ENCODE measurements at places on chromosomes 5 and 9. TPM values are rescaled to one million over a fixed set of nuclear protein-coding genes. Genes with fewer than 3 reads are reported as not detected.

F2RL1 gene
- polyA plus RNA-seq: 131 TPM

PPP2R2B gene
- 0.42 TPM for polyA plus RNA-seq

SPATA9 gene
- not detected for polyA plus RNA-seq

CDC14B gene
- 4.5 TPM for polyA plus RNA-seq

TTC23L gene
- polyA plus RNA-seq: not detected

SLC34A3 gene
- not detected for polyA plus RNA-seq

PCDHGA11 gene
- 2.5 TPM for polyA plus RNA-seq

LRRC14B gene
- not detected for polyA plus RNA-seq

AP3S1 gene
- 72.4 TPM for polyA plus RNA-seq

KIF20A gene
- 18.5 TPM for polyA plus RNA-seq

ZNF483 gene
- 0.46 TPM for polyA plus RNA-seq

SPATA31E1 gene
- polyA plus RNA-seq: not detected

DNA sequence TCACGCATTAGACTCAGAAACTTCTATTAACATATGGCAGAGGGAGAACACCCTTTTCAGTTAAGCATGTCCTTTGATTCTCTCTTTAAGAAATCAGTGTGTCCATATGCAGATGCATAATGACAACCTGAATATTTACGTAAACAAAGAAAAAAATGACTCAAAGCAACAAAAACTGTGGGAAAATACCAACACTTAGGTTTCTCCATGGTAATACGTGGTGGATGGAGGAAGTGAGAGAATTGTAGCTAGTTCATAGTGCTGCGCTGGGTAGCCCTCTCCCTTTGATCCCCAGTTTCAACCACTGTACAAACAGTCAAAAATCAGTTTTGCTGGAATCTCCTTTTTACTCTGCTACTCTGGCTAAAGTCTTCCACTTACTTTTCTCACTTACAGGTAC is 2.0 kb upstream of the MAP3K1 start:
- DNase-seq: no peak

GRCh38 chr5:142894749-142895148 is 124.6 kb downstream of the ARHGAP26 start:
- no peak for DNase-seq

GRCh38 chr5:136021016-136021405 is 7.8 kb upstream of the TGFBI start:
- DNase-seq: no peak

GRCh38 chr5:35502206-35502605 is 115.5 kb upstream of the SPEF2 start:
- DNase-seq: no peak

DNA sequence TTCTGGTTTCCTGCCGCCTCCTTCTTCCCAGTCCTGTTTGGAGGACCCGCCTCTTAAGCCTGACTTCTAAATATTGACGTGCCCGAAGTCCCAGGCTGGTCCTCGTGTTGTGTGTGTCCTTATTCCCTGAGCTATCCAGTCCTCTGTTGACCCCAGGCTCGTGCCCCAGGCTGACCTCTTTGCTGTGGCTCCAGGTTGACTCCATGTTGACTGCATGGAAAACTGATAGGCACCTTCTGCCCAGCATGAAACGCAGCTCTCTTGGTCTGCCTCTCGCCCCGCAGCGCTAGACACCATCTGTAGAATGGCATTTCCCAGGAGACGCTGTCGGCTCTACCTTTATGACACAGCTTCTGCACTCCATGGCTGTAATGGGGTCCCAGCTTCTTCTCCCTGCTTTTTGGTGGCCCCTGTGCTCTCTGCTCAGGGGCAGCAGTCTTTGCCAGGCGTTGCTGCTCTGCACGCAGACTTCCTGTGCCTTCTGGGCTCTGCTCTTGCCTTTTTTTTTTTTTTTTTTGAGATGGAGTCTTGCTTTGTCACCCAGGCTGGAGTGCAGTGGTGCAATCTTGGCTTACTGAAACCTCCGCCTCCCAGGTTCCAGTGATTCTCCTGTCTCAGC is 28.4 kb downstream of the EHMT1 start:
- no peak for DNase-seq

GRCh38 chr9:99414321-99414720 is 192.2 kb downstream of the SEC61B start:
- no peak for DNase-seq

GRCh38 chr5:134053314-134053839 is 48.6 kb upstream of the VDAC1 start:
- DNase-seq: no peak

GRCh38 chr5:141969783-141970771 is 1.2 kb downstream of the RNF14 start:
- DNase-seq: no peak

- DNase-seq: no peak
These were observed 65.9 kb downstream of the DEPDC1B start for GRCh38 chr5:60634051-60634450.

- DNase-seq: no peak
These were observed 146.8 kb downstream of the BARX1 start for GRCh38 chr9:93808115-93809029.

DNA sequence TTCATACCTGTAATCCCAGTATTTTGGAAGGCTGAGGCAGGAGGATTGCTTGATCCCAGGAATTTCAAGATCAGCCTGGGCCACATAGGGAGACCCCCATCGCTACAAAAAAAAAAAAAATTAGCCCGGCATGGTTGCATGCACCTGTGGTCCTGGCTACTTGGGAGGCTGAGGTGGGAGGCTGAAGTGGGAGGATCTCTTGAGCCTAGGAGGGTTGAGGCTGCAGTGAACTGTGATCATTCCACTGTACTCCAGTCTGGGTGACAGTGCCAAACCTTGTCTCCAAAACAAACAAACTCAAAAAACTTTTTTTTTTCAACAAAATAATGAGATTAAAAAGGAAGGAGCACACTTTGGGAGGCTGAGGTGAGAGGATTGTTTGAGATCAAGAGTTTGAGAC is 14.2 kb downstream of the KIAA1958 start:
- DNase-seq: no peak

DNA sequence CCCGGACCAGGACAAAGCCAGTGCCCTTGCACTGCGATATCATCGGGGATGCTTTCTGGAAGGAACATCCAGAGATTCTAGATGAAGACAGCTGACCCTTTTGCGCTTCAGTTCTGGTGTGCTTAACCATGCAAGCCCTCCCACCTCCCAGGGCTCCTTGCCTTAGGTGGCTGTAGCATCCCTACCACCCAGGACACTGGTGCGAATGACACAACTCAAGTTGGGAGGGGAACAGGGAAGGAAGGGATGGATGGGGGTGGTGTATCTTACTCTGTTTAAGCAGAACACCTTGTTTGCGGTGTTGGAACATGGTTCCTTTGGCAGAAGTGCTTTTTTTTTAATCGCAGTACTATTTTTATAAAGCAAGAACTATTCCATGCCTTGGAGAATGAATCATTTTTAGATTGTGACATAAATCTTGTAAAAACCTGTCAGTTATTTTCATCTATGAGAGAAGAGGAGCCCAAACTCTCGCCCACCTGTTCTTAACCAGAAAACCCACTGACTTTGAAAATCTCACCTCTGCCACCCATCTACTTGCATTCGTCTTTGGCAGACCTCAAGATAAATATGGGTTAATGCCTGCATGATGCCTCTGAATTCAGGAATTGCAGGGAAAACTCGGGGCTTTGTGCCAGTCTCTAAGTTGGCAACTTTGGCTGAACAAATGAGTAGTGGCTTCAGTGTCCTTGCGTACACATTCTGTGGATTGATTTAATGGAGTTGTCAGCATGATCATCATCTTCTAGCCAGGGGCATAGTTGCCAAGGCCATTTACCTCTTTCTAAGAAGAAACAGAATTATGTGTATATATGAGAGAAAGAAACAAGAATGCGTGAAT is 3.9 kb upstream of the LSM11 start:
- DNase-seq: no peak

DNA sequence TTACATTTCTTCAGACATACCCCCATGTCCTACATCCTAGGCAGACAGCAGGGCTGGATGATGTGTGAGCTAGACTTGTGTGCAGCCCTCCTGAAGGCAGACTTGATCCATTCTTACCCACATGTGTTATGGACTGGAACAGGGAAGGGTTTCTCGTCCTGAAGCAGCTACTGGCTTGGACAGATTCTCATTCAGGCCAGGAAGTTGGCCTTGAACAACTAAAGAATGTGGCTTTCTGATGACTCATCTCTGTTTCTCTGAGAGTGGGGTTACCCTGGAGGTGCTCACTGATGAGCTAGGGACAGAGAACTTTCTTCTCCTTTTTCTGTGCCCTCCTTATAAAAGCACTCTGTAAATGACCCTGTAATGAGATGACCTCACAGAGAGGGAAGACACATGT is 246.5 kb downstream of the PCSK5 start:
- no peak for DNase-seq

DNA sequence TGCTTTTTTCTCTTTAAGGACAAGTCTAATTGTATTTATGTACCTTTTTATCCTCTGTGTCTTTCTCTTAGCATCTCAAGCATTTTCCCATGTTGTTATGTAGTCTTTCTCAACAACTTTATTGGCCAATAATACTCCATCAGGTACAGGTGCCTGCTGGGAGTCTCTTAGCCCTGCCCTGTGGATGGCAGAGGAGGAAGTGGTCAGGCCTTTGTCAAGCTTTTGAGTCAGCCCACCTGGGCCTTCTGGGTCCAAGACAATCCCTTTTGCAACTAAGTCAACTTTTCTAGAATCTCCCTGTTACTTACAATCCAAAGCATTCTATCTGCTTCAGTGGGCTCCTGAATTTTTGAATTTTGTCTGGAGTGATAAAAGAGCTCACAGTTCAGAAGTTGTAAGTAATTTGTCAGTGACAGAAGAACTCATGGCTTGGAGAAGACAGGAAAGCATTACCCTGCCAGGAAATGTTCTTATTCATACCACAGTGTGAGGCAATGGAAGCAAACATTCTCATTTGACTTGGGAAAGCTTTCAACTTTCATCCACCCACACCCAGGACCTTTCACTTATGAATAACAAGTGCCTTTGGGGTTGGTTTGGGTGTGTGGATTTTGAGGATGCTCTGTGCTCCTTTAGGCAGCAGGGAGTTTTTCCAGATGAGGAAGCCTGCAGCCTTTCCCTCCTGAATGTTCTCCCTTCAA is 200.0 kb upstream of the S1PR3 start:
- no peak for DNase-seq

DNA sequence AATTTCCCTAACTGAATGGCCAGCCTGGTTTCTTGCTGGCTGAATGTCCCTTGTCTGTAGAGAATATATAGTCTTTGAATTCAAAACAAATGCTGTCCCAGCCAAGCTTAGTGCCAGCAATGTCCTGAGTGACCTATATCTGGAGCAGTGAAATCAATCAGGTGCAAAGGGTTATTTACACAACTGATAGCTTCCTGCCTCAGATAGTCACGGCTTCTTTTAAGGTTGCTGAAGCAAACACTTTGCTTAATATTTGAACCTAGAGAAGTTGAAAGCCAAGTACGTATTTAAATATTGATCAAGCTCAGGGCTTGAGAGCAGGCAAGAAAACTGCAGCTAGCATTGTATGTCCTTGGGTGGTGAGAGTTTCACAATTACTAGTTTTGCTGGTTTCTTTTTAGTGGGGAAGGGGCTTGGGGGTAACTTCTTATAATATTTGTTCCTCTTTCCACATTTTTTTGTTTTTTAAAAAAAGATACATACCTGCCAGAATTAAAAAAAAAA is 2.0 kb upstream of the ARHGEF28 start:
- DNase-seq: no peak

GRCh38 chr9:130198501-130199179 is 26.4 kb downstream of the NCS1 start:
- DNase-seq: no peak

- DNase-seq: no peak
These were observed 10.0 kb downstream of the CTNNA1 start for GRCh38 chr5:138763037-138763778.

DNA sequence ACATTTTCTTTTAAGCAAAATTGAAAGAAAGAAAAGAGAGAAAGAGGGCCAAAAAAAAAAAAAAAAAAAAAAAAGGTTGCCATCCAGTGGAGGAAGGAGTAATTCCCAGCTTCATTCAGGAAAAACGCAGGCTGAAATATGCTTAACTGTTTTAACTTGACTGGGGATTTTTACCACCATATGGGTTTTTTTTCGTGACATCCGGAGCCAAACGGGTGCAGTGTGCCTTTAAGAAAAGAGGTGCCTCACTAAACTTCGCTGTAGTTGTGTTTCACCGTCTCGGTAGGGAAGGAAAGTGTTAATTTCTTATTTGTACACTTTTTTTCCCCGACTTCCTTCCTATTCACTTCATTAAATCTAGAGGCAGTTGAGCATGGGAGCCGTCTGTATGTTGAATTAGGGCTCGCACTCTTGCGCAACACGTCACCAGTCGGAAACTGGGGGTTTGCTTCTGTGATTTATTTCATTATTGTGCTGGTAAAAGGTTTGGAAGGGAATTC is 143.0 kb downstream of the SMARCA2 start:
- no peak for DNase-seq

- peak; percentile 28 for DNase-seq
These were observed 39.2 kb downstream of the OLFM1 start for GRCh38 chr9:135126451-135127187.

DNA sequence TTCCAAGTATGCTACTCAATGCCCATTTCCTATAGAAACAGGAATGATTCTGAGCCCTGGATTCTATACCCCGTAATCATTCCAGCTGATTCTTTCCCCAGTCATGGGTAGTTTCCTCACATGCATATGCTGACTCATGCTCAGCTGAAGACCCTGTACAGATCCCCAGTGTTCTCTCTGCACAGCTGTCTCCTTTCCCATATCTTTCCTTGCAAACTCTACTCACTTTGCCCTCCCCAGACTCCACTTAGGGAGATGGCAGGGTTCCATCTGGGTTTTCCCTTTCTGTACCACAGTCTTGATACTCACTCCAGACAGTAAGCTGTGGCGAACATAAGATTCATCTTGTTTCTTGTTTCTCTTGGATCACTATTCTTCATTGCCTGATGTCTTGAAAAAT is 357.6 kb downstream of the RAB3C start:
- no peak for DNase-seq

DNA sequence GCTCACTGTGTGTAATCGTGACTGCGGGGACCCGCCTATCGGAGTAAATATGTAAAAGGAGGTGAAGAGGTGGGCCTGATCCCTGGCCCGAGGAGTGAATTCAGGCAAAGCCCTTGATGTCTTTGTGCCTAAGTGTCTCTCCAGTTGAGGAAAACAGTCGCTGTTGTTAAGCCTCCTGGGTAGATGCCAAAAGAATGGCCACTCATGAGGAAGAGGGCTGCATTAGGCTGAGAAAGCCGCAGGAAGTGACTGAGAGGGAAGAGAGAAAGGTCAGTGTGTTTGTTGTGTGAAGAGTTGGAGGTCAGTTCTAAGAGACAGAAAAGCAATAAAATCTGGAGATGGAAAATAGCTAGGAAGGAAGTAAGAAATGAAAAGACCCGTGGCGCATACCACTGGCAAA is 35.8 kb upstream of the PIP5K1B start:
- DNase-seq: no peak

GRCh38 chr5:68007451-68007850 is 208.1 kb upstream of the PIK3R1 start:
- no peak for DNase-seq

- DNase-seq: no peak
These were observed 27.9 kb downstream of the CDKN2A start for GRCh38 chr9:21966140-21966851.
